AG20443 (cell line): ENCODE measurements at places on chromosomes 4 and X.
A peak's percentile ranks its signal among the peaks of the same experiment; 100 is the strongest.

DNA sequence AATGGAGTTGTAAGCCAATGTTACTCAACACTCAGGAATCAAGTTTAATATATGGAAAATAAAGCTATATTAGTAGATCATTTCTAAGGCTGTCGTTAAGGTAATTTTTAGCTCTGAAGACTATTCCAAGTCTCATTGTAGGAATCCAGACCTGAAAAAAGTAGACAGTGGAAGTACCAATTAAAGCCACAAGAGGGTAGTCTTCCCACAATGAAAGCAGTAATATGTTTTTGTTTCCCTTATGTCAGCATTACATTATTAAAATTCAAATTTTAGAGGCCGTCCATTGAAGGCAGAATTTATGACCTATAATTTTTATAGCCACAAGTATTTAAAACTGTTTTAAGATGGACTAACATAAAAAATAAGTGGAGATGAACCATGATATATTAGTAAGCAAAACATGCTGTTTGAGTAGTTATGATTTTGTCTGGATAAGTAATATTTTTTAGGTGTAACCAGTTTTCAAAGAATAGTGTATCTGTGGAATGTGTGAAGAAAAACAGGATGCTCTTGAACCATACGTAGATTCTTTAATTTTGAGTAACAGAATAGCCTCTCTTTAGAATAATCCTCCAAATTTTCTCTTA, 372.6 kb upstream of the TECRL start:
- peak; percentile 10 for DNase-seq

DNA sequence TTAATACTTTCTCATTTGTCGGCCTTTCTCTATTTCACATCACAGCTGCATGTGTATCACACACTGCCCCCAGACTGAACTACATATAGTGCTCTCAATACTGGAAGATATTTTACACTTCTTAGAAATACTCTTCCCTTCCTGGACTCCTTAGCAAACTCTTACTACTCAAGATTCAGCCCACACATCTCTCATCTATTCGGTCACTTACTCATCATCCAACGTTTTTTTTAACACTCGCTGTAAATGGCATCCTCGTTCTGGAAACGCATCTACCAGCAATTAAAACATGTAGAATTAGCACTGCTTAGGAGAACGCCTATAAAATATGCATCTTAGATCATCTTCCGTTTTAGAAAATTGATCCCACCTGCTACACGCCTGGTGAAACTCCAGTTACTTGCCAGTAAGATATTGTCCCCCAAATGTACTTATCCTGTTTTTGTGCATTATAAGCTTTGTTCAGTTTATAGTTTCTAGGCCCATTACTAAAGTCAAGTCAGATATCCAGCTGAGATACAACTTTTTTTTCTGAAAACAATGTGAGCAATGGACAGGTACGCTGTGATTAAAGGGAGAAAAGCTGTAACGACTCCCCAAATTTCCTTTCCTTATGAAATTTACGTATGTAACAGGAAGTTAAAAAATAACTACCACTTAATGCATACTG, 1.0 kb downstream of the LRP2BP start:
- no peak for DNase-seq

DNA sequence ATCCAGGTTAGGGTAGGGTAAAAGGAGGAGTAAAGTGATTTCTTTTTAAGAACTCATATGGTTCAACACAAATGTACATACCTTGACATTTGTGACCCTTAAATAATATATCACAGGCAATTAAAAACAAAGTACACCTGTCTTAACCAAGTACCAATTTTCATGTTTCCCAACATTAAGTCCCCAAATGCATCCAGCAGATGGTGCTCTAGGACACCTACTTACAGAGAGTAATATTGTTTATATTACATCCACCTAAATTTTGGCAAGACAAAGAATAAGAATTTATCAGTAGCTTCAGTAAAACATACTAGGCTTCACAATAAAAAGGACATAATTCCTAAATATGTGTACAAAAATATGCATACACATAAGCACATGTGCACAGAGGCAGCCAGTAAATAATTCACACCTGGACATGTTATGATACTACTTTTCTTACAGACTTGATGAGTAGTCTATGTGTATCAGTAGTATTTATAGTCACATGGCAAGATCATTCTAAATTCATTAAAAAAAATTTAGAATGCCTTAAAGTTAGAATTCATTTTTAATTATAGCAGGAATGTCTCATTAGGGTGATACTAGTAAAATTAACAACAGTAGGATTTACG, 219.7 kb downstream of the DCLK2 start:
- peak; percentile 13 for DNase-seq

DNA sequence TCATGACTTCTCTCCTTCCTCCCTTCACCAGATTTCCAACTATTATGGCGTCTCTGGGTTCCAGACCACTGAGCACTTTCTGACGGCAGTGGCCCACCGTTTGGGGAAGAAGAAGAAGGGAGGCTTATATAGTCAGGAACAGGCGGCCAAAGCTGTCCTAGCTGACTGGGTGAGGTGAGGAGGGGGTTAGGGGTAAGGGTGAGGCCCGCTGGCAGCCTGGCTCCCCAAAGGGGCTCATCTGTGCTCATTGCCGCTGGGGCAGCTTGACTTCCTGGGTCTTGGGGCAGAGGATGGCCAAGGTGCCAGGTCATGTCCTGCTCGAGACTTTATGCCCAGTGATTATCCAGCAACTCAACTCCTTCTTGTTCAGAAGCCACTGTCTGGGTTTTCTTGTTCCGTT, 21.8 kb downstream of the GNL3L start:
- DNase-seq = no peak

DNA sequence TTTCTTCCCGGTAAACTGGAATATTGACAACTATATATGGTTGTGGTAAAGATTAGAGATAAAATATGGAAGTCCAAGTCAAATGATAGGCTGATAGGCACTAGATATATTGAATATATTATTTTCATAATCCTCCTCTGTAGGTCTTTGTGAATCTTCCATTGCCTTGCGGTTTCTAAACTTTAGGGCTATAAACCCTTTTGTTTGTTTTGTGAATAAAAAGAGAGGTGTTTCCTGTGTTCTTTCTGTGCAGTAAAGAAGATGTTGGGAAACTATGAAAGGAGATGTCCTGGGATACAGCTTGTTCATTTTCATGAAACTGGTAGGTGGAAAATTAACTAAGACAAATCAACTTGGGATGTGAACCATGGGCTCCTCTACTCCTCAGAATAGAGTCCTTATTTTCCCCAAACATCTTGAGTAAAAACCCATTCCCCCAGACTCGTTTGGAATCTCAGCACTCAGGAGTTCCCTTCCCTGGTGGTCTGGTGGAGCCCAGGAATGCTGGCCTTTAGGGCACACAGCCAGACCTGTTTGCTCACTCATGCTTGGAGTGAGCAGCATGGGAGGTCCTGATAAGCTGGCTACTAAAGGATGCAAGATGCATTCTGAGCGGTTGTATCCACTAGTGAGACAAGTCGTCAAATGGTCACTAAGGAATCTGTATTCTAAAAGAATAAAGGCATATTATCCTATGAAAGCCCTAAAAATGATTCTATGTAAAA, 22.2 kb downstream of the PRDM8 start:
- no peak for DNase-seq

DNA sequence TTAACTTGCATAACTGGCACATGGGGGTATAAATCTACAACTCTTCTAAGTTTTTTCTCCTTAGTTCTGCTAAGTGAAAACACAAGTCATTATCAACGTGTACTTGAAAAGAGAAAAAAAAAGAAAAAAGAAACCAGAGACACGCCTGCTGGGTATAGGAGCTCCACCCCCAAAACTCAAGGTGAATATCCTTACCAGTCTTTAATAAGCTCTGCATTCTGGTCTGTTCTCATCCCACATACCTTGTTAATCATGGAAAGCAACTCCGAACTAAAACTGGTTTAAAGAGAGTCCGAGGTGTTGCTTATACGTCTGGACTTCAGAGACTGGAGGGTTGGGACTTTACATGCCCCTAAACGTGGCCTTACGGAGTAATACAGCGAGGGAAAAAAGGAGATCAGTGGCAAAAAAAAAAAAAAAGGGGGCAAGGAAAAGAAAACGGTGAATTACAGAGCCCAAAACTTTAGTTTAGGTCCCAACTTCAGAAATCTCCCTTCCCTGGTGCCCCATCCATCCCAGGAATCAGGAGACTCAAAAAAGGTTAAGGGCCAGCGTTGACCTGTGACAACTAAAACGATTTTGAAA, 1.0 kb downstream of the PGRMC2 start:
- peak; percentile 37 for DNase-seq

GRCh38 chr4:31139767-31140166, 419.6 kb downstream of the PCDH7 start:
- no peak for DNase-seq

GRCh38 chr4:149279776-149280175, 535.9 kb downstream of the IQCM start:
- peak; percentile 7 for DNase-seq

DNA sequence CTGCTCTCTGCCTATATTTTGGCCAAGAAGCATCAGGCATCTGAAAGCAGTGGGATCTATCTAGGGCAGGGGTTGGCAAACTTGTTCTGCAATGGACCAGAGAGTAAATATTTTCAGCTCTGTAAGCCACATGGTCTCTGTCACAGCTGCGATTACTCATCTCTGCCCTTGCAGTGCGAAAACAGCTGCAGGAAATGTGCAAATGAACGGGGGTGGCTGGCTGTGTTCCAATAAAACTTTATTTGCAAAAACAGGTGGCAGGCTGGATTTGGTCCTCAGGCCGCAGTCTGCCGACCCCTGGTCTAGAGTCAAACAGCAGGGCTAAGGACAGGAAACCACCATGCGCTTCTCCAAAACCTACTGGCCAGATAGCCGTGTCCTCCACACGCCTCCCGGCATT, 48.6 kb downstream of the ACOX3 start:
- peak; percentile 74 for DNase-seq

DNA sequence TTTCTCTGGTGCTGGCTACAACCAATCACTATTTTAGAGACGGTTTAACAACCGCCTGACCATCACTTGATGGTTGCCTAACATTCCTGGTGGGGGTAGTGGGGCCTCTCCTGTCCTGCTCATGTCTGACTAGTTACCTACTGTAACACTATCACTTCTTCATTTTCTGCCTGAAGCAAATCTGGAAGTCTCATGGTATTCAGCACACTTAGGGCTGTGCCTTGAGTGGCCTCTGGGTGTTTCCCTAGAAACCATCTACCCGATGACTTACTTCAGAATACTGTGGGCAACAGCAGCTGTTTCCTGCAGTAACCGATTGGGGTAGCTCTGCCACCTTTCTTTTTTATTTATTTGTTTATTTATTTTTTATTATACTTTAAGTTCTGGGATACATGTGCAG, 880.1 kb upstream of the INTU start:
- no peak for DNase-seq

- no peak for DNase-seq
These were observed 317.1 kb upstream of the BMP3 start for GRCh38 chr4:80713409-80713808.

DNA sequence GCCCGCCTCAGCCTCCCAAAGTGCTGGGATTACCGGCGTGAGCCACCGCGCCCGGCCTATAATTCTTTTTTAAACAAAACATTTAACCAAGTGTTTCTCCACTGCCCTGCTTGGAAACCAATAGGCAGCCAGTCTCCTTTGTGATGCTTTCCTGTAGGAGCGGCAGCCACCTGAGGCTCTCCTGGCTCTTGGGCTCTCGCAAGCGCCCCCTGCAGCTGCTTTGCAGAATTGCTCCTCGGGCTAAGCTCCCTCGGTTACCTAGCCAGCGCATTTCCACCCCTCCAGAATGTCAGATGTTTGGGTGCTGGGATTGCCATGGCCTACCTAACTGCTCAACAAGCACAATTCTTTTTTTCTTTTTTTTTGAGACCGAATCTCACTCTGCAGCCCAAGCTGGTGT, 7.7 kb downstream of the S100P start:
- no peak for DNase-seq

DNA sequence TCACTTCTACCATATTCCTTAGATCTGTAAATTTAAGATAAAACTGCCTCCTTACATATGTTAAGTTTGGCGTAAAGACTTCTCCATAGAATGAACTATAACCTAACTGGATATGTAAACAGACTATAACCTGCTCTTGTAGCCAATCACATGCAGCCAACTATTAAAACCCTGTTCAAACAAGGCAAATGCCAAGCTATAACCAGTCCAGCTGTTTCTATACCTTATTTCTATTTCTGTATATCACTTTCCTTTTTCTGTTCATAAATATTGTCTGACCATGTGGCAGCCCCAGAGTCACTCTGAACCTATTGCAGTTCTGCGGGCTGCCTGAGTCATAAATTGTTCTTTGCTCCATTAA, 12.4 kb upstream of the POF1B start:
- DNase-seq = no peak

DNA sequence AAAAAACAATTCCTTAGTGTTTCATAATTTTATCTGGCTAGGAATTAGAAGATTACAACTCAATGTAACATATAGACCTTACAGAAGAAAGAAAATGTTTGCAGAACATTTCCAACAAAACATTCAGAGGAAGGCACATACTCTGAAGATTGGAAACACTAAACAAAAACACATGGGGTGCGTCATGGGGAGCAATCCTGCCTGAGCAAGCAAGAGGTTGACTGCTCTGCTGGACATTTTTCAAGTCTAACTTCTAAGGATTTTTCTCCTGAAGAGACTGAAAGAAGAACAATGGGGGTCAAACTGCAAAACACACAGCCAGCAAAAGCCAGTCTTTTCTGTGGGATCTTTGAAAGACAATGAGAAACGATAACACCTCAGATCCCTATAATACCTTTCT, 182.8 kb downstream of the GUCY2F start:
- DNase-seq = peak; percentile 8

GRCh38 chr4:73540826-73541225, 59.3 kb downstream of the AFM start:
- no peak for DNase-seq

DNA sequence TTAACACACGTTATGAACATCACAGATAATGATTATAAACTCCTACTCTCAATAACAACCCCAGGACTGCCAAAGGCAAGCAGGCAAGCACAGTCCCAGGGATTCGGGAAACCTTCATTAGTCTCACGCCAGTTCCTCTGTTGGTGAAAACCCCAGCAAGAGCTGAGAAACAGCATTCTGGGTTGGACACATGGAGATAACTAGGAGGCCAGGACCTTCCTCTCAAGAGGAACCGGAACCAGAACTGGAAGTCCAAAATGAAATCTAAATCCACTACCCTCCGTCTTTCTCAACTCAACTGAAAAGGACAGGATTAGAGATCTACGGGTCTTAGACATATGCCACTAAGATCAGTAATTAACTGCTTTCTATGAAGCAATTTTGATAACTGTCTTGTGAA, 3.8 kb downstream of the VEGFC start:
- DNase-seq = no peak

DNA sequence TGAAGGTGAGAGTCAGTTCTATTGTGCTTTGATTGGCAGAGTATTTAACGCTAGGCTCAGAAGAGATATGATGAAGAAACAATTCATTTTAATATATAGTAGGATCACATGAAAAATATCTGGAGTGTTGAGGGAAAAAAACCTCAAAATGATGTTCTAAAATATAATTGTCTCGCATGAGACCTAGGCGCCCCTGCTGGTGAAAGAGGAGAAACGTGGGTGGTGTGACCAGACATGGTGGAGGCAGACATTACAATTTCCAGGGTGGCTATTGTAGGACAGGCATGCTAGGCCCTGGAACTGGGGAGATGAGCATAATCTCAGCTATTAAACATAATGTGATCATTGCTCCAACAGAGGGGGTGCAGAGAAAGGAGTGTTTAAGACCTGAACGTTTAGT, 210.0 kb downstream of the HS3ST1 start:
- DNase-seq = no peak
